ENCODE measurements at places on chromosomes 13 and 19.

DNA sequence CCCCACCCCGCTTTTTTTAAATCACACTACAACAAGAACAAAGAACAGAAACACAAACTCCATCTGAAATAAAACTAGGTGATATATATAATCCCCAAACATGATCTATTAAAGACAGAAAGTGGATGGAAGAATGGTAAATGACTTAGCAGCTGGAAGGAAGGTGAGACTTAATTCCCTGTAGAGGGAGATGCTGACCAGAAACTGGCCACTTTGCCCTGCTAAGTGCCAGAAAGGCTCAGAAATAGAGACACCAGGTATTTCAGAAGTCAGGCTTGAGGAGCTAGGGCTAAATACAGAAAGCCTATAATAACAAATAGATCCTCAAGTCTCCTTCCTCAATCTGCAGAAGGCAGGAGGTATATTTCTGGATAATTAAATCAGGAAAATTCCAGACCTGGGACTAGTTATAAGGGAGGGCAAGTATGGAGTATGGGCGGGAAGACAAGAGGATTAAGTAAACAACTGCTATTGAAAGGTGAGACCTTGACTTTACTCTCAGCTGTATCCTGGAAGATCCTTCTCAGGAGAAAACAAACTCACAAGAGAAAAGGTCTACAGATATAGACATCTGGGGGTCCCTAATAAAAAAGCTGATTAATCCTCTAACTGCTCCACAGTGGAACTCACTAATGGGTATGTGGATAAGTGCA, 32.2 kb downstream of the MTRF1 start:
- no peak for DNase-seq

GRCh38 chr13:98055623-98056022, 87.3 kb upstream of the FARP1 start:
- no peak for DNase-seq

GRCh38 chr19:5425260-5425659, 30.0 kb upstream of the ZNRF4 start:
- DNase-seq, result no peak

DNA sequence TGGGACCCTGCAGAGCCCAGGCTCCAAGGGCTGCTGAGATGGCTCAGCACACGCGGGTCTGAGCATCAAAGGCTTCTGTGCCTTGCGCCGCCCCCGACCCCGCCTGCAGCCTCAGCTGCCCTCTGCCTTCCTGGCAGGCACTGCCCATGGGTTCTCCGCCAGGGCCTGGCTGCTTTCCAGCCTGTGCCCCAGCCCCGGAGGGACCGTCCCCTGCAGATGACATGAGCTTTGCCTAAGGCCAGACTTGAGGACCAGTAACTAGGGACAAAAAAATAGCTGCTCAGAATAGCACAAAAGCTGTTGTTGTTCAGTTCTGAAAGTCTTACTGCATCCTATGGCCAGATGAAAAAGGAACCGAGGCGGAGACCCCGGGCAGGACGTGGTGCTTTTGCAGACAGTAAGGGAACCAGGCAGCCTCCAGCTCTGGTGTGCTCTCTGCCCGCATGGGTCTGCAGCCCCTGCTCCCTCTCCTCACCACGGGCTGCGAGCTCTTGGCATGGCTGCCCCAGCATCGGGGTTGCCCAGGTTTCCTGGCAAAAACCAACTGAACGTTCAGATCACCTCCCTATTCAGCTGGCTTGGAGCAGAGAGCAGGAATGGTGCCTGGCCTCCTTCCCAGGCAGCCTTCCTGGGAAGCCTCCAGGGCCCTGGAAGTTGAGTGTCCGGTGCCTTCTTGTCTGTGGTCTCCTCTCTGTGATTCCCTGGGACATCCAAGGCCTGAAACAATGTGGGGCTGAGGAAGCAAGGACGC, 12.5 kb upstream of the CFAP97D2 start:
- DNase-seq, result no peak

GRCh38 chr13:37230346-37230745, 124.9 kb upstream of the CSNK1A1L start:
- DNase-seq, result no peak

DNA sequence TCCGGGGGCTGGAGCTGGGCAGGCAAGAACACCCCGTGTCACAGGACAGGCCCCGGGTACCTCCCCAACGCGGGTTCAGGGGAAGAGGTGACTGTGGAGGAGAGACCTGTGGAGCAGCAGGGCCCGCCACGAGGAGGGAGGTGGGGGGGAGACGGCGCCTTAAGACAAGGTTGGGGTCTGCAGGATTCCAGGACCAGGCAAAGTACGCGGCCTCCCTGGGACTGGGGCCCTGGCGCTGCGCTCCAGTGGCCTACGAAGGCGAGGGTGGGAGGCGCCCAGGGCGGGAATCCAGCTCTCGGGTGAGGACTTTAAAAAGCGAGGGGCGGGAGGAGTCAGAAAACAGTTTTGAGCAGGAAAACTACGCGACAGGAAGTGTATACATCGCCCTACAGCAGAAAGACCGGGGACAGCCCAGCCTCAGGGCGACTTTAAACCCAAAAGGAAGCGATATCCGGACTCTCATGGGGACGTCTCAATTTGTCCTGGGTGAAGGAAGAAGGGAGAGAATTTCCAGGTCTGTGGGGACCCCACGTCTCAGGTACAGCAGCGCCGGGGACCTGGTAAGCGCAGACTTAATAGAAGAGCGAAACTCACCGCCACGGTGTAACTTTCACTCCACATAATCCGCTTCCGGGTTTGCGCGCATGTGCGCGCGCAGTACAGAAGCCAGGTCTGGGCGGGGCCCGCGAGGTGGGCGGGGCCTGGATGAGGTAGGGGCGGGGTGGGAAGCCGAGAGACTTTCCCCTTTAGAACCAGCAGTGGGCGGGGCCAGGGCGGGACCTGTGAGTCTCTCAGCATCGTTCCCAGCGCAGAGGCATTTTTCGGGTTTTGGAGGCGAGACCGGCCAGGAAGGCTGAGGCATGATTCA, at the start of gene ZNF83:
ZNF83 (minus strand) TSS at position 638 of the 868 bp plus-strand sequence.
- peak; percentile 76 for DNase-seq

GRCh38 chr19:10074153-10074552, 12.0 kb upstream of the SHFL start:
- DNase-seq, result no peak

GRCh38 chr13:42168496-42168895, 103.5 kb upstream of the AKAP11 start:
- no peak for DNase-seq

- DNase-seq, result no peak
These were observed 540.4 kb downstream of the DIAPH3 start for GRCh38 chr13:59623206-59623915.

GRCh38 chr13:80840316-80840976, 499.5 kb upstream of the SPRY2 start:
- DNase-seq, result peak; percentile 55

Measured in brain pericyte (primary cell).